Nucleus accumbens (tissue), 56 donors: ENCODE measurements at places on chromosomes 2 and 18.

DNA sequence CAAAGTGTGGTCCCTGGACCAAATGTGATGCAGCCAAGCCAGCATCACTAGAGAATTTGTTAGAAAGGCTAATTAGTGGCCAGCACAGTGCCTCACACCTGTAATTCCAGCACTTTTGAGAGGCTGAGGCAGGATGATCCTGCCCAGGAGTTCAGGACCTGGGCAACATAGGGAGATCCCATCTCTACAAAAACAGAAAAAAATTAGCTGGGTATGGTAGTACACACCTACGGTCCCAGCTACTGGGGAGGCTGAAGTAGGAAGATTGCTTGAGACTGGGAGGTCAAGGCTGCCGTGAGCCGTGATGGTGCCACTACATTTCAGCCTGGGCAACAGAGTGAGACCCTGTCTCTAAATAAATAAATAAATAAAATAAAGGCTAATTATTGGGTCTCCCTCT, 69.9 kb upstream of the FZD5 start:
- DNase-seq, result no peak

DNA sequence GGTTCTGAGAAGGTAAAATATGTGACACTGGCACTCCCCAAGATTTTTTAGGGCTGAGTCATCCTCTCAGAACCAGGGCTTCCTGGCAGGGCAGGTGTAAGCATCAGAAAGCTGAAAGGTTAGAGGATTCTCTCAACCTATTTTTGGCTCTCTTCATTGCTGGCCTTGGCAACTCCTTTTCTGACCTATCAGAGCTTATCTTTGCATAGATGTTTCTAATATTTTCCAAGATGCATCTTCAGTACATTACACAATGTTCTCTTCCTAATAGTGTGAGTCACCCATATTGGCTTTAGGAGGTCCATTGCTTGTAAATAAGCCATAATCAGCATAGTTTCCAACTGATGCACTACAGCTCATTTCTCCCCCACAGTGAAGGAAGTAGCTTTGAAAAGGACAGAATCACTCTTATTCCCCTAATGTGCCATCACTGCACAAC, 2008.4 kb upstream of the PIK3C3 start:
- no peak for DNase-seq

GRCh38 chr18:55116863-55117262, 157.6 kb upstream of the CCDC68 start:
- no peak for DNase-seq

DNA sequence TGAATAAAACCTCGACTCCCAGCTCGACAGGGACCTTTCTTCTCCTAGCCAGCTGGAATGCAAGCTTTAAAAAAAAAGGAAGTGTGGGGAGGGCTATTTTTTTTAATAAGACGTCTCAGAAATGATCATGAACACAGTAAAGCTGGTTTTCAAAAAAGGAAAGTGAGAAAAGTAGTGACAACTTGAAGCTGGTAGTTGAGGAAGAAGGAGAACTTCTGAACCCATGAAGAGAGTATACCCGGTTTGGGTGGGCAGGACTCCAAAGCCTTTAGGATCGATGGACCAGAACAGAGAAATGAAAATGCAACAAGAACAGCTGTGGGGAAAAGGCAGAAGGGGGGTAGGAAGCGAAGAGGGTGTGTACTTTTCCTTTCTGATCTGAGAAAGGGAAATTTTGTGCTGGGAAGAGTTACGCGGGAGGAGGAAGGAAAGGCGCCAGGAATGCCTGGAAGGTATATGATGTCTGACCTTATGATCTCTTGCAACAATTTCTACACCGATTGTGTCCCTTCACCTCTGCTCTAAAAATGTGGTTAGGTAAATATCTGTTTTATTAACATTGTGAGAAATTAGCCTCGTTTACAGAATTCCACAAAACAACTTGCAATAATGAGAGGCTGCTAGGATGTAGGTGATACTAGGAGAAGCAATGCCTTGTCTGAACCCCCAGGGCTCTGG, 22.6 kb upstream of the CYP1B1 start:
- DNase-seq, result no peak

- DNase-seq, result no peak
Observed at GRCh38 chr2:240783819-240784621, 36.0 kb downstream of the KIF1A start.

DNA sequence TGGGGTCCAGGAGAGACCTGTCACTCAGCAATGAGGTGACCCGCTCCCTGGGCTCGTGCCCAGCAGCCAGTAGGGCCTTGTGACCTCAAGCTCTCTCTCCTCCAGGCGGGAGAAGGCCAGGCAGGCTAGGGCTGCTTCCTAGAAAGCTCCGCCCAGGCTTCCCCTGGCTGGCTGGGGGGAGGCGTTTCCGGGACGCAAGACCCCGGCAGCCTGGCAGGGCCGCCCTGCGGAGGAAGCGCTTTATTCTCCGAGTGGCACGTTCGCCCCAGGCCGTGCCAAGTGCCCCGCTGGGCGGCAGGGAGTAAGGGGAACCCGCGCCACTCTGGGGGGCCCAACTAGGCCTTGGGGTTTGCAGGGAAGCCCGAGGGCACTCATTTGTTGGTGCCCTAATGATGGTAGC, 21.2 kb upstream of the EPAS1 start:
- DNase-seq, result peak; percentile 11

DNA sequence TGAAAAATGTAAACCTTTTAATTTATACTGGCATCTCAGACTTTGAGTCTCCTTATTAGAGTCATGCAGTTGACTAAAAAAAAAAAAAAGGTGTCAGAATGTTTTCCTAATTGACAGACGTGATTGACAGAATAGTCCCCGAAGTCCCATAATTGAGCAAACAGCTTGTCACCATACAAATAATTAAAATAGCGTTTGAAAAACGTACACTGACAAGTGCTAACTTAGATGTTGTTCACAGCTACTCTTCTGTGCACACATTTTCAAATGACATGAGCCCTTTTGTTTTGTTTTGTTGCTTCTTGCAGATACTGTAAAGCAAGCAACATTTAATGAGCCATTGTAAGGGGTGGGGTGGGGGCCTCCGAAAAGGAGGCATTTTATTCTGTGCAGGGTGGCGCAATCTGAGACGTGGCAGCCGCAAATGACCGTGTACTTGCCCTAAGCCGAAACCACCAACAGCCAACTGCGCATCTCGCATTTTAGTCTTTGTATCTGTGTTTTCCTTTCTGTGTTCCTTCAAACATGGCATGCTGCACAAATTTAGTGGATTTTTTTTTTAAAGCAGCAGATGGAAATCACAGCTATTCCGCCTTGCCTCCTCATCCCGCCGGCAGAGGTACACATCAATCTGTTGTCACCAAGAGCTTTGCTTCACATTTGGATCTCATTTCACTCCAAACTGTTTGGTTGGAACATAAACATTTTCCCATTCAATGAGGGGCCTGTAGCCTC, 52.4 kb downstream of the LPIN1 start:
- no peak for DNase-seq

DNA sequence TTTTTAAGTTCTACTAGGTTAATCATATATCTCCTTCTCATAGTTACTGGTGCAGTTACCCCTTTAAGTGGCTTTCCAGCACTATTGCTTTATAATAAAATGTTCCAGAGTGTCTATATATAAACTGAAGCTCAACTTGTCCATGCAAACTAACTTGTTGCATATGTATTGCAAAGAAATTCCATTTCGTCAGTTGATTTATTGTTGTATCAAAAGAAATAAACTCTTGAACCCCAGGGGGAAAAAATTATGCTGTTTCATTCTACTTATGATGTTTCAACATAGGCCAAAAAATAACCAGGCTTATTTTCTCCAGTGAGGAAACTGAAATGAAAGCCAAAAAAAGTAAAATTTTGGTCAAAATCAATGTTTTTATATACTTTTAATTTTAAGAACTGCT, 491.9 kb downstream of the NR4A2 start:
- DNase-seq, result no peak

DNA sequence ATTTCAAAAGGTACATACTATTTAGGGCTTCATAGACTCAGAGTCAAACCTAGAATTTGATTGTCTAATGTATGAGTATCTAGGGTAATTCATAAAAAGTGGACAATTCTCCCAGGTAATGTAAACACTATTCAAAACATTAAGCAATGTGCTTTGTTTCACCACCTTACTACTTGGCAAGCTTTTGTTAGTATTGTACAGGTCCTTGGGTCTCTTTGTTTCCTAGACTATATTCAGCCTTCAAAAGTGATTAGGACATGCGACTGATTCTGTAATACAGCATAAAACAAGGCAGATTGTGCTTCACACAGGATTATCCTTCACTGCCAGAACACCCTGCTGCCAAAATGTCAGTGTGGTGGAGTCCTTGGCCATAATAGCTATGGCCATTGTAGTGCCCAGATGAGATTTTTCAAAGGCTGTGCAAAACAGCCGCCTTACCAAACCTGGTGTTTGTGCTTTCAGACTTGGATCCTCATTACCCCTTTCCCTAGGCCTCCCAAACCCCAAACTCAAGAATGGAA, 90.1 kb upstream of the CAVIN2 start:
- DNase-seq, result no peak

GRCh38 chr18:77676910-77677309, 427.3 kb downstream of the GALR1 start:
- no peak for DNase-seq

GRCh38 chr2:237459226-237459625, 27.8 kb upstream of the MLPH start:
- DNase-seq, result no peak

DNA sequence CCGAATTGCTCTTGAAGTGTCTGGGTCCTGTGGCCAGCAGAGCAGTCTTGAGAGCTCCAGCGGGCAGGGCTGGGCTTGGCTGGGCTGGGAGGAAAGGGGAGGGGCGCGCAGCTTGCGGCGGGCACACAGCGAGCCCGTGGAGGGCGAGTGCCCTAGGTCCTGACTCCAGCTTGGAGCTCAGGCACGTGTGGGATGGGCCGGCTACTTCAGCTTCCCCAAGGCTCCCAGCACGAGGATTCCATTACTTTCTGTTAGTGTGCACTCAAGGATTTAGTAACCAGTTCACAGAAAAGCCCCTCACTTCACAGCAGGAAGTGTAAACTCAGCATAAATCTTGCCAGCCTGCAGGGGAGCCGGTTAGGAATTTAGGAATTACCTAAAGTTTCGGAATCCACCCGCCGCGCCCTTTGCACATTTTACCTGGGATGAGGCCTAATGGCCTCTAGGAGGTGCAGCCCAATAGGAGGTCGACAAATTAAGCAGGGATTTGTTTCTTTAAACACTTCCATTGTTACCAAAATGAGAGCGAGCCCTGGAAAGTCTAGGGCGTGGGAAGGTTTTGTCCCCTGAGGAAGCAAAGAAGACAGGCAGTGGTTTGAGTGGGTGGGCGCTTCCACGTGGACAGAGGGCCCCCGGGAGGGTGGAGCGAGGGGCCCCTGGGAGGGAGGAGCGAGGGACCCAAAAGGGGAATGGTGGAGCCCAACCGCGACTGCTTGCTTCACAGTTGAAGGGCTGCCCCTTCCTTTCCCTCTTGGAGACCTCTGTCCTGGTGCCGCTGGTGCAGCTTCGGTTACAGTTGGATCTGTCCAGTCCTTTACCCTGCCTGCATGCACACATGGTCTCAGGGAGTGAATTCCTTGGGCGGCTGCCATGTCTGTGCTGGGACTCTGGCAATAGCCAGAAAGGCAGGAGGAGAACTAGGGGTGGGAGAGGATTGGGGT, 93.3 kb downstream of the CTAGE1 start:
- DNase-seq, result no peak

GRCh38 chr2:230643576-230644291, 68.9 kb upstream of the CAB39 start:
- no peak for DNase-seq

DNA sequence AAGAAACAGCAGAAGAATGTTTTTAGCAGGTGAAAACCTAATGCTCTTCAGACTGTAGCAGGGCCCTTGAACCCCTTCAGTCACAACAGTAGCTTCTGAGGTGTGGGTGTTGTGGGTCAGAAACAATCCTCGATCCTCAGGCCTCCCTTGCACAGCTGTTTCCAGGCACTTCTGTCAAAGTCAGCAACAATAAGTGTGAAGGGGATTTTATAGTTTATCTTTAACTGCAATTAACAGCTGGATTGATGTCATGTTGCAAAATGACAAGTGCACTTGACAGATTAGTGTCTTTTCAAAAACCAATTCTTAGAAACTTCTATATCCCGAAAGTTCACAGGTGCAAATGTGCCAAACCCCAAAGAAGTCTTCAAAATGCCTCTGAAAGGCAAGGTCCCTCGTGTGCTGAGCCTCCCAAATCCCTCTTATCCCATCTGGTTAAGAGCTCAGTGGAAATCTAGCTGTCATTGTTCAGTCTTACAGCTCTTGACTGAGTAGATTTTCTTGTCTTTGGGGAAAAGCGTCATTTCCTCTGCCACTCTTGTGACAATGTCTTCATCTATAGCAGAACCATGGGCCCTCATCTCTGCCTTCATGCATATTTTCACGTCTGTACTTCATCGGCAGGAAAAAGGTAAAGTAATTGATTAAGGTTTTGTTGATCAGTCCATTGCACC, 29.6 kb downstream of the M1AP start:
- no peak for DNase-seq

DNA sequence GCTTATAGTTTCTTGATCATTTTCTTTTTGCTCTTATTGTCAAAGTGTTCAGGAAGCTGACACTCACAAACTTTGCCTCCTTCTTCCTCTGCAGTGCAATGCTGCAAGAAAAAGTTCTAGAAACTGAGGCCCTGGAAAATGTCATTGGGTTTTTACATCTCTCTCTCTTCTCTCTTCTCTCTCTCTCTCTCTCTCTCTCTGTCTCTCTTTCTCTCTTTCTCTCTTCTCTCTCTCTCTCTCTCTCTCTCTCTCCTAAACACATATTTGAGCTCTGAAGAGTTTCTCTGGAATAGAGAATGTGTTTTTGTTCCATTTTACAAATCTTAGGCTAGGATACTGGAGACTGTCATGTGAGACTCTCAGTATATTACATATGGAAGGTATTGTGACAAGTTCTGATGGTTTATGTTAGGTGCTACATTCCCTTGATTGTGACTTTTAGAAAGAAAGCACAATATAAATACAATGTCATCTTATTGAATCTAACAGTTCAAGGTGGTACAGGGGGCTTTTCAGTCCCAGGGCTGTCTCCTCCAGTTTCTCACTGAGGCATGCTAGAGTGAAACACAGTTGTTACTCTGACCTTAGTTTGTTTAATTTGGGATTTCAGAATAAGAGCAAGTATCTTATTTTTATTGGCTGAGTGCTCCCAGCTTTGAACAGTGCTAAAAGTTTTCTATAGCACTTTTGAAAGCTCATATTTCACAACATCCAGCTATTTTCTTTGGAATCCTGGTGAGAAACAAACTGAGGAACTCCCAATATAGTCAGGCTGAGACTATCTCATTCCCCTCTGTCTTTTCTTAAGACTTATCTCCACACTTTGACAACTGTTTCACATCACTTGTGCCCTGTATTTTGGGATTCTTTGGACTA, 41.4 kb upstream of the EHBP1 start:
- no peak for DNase-seq
